Activated CD4-positive, alpha-beta T cell treated with anti-CD3 and anti-CD28 coated beads for 36 hours (primary cell): ENCODE measurements at places on chromosomes 1 and 21. TPM values are rescaled to one million over a fixed set of nuclear protein-coding genes. Genes with fewer than 3 reads are reported as not detected.

GRCh38 chr1:78553859-78554258 is 63.1 kb downstream of the PTGFR start:
- peak; percentile 6 for DNase-seq

DNA sequence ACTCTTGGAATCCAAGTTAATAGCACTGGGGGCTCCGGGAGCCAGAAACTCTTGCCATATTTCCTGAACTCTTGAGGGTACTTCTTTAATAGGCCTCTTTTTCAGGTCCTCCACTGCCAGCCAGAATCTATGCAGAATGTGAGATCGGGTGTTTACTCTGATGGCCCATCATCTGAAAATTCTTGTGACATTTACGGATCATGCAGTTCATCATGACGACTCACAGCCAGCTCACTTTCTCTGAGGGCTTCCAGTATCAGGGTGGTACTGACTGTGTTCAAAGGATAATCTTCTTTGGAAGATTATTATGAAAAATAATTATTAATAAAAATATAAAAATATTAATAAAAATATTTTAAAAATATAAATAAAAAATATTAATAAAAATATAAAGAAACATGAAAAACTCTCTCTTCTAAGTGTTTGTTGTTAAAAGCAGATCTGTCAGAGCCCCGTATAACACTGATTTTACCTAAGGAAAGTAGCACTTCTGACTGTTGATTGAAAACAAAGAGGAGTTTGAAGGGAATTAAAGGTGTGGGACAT is 194.3 kb upstream of the GREM2 start:
- no peak for DNase-seq

- DNase-seq: no peak
Measured at GRCh38 chr1:77620273-77620672, 62.2 kb downstream of the ZZZ3 start.

GRCh38 chr1:70436622-70437251 is 25.7 kb downstream of the CTH start:
- no peak for DNase-seq

GRCh38 chr1:229019663-229020271 is 251.1 kb upstream of the RAB4A start:
- DNase-seq: no peak

DNA sequence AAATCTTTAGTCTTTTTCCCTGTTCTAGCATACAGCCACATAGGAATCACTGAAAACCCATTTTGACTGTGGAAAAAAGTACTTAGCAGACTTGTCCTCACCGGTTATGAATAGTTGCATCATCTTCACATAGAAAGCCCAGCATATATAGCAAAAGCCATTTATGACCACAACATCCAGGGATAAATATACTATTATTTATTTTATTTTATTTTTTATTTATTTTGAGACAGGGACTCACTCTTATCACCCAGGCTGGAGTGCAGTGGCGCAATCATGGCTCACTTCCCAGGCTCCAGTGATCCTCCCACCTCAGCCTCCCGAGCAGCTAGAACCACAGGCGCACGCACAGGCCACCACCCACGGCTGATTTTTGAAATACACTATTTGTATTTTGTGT is 175.3 kb downstream of the GALNT2 start:
- no peak for DNase-seq

DNA sequence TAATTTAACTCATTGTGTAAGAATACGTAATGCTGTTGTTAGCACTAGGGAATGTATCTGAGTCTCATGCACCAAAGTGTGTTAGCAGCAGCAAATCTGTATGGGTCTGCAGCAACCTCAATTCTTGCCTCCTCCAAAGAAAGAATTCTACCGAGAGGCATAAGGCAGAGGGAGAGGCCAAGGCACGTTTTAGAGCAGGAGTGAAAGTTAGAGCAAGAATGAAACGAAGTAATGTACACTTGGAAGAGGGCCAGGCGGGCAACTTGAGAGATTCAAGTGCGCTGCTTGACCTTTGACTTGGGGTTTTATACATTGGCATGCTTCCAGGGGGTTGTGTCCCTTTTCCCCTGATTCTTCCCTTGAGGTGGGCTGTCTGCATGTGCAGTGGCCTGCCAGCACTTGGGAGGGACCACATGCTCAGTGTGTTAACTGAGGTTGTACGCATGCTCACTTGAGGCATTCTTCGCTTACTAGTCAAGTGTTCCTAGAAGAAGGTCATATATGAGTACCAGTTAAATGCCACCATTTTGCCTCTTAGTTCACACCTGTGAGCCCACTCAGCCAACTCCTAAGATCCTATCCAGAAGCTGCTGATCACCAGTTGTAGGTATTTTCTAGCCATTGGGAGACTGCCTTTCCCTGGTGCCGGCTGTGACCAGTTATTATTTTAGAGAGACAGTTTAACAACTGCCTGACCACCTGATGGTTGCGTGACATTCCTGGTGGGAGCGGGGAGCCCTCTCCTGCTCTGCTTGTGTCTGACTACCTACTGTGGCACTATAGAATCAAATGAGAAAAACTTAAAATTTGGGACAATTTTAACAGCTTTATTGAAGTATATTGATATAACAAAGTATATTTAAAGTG is 2.7 kb upstream of the CNN3 start:
- no peak for DNase-seq

- no peak for DNase-seq
Measured at GRCh38 chr1:64624808-64625207, 120.1 kb upstream of the RAVER2 start.

GRCh38 chr1:55179177-55179835 is 35.9 kb downstream of the USP24 start:
- no peak for DNase-seq

DNA sequence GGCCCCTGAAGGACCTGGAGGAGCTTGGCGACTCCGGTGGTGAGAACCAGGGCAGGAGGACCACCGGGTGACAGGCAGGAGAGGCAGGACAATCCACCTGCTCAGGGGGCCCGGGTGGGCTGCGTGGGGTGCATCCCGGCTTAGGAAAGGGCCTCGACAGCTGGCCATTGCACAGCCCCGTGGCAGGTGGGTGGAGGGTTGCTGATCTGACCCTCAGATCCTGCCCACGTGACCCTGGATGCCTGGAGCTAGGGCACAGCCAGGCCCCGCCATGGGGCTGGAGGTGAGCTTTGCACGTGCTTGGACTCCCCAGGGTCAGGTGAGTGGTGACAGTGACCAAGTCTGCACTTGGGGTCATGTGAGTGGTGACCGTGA is 35.5 kb upstream of the SLC19A1 start:
- DNase-seq: no peak

DNA sequence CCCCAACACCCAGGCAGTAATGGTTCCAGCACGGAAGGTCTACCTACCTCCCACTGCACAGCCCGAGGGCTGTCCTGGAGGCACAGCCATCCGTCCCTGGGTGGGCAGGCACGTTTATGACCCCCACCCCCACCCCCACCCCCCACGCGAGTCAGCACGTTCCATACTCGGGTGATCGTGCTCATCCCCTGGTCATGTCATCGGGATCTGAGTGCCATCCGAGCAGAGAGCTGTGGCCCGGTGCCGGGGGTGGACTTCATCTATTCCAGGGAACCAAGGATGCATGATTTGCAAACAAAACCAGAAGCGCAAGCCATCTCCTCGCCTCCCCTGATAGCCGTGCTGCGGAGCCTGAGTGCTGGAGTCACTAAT is 1.1 kb downstream of the TSPEAR start:
- DNase-seq: no peak

AMY1B gene
- total RNA-seq: not detected

GNG4 gene
- 0.98 TPM for total RNA-seq

HIPK1 gene
- 42.2 TPM for total RNA-seq
